Activated T-helper 9 cell treated with anti-CD3 and anti-CD28 coated beads, Interleukin-2, amount 50 U/mL, for 16 hours (primary cell): ENCODE measurements at places on chromosomes 4 and X.

- no peak for DNase-seq
Measured at GRCh38 chr4:168509786-168510185, 12.9 kb downstream of the PALLD start.

- DNase-seq = no peak
Measured at GRCh38 chr4:105805501-105806120, 89.7 kb upstream of the NPNT start.

- no peak for DNase-seq
Measured at GRCh38 chrX:12447448-12448064, 309.3 kb downstream of the FRMPD4 start.

GRCh38 chr4:23768541-23768940 lies 121.3 kb downstream of the PPARGC1A start:
- DNase-seq = no peak

GRCh38 chr4:184854673-184855072 lies 28.9 kb upstream of the ACSL1 start:
- DNase-seq = no peak

GRCh38 chr4:173801361-173801760 lies 271.3 kb upstream of the HAND2 start:
- DNase-seq = no peak

- DNase-seq = no peak
Measured at GRCh38 chr4:95124906-95125504, 367.2 kb downstream of the BMPR1B start.

DNA sequence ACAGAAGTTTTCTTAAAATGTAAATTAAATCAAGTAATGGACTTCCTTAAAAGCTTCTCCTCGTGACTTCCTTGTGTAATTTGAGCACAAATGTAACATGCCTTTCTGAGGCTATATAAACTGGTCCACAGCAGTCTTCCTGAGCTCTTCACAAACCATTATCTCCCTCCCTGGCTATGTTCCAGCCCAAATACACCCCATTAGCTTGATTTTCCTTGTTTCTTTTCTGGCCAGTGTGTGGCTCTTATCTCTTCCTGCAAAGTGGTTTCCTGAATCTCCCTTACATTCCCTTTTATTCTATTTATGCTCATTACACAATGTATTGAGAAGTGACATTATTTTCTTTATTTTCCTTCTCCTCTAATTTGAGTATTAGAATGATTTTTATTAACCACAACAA lies 1085.3 kb upstream of the PCDH10 start:
- DNase-seq = no peak

- DNase-seq = no peak
Measured at GRCh38 chrX:9844936-9845577, 58.8 kb downstream of the SHROOM2 start.

DNA sequence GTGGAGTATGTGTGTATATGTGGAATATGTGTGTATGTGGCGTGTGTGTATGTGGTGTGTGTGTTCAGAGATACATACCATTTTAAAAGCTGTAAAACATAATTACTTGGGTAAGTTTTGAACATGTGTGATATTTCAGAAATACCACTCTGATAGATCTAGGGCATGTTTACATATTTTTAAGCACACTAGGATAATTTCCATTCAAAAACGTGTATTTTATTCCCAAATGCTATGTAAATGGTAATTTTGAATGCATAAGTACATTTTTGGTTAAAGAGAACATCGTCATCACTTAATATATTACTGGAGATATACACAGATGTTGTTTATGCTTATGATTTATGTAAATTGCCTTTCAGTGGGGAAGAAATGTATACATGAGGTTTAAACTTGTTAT lies 34.7 kb upstream of the SHISA3 start:
- DNase-seq = no peak

- no peak for DNase-seq
Measured at GRCh38 chr4:40931841-40932240, 182.1 kb downstream of the NSUN7 start.

DNA sequence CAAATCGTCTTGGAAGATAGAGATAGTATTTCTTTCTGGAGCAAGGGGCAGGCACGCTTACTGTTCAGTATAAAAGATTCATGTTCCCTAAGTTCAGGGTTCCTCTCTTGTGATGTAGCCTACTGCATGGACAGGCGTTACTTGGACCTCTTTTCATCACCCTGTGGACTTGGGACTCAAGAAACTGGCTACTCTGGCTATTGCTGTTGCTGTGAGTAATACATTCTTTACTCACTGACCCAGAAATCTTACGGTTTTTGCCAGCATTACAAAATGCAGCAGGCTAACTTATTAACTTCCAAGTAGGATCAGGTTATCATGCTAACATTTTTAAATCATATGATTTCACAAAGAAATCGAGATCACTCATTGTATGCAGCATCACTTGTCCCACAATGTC lies 12.8 kb upstream of the GUCY1B1 start:
- no peak for DNase-seq
